ENCODE measurements at places on chromosomes 2 and 18. TPM values are rescaled to one million over a fixed set of nuclear protein-coding genes. Genes with fewer than 3 reads are reported as not detected.

- DNase-seq = no peak
Observed at GRCh38 chr2:12549641-12550040, 167.1 kb upstream of the TRIB2 start.

DNA sequence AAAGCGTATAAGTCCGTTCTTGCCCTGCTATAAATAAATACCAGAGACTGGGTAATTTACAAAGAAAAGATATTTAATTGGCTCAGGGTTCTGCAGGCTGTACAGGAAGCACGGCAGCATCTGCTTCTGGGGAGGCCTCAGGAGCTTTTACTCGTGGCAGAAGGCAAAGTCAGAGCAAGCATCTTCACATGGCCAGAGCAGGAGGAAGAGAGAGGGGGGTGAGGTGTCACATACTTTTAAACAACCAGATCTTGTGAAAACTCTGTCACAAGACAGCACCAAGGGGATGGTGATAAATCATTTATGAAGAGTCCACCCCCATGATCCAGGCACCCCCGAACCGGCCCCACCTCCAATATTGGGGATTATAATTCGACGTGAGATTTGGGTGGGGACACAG is 130.6 kb downstream of the LTBP1 start:
- no peak for DNase-seq

DNA sequence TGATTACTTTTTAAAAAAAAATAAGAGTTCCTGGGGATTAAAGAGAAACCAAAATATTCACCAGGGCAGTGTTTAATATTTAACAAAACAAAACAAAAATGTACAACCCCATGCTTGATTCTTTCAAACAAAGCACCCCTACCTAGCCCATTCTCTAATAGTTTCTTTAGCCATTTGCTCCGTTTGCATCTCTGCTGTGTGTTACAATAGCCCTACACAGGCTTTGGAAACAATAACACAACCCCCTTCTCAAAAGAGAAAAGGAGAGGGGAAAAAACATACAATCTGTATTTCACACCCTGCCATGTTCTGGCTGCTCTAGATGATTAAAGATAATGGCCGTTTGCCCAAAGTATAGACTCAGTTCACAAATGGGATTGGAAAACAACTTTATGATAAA is 302.9 kb downstream of the CPS1 start:
- DNase-seq = no peak

GRCh38 chr2:200784215-200784614 is 27.5 kb upstream of the BZW1 start:
- no peak for DNase-seq

DNA sequence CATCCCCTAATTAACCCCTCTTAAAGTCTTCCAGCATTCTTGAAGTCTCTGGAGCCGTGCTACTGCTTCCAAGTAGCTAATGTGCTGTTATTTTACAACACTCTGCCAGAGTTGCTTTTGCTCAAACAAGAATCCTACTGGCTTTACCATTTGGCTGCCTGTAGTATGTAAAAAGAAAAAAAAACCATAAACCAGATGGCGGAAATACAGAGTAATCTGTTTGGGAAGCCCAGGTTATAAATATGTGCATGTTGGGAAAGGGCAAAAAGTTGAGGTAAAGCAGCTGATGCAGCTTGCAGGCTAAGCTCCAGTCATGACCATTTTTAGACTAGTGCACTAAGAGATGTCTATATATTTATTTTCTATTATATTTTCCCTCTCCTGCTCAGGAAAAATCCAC is 313.2 kb upstream of the ETAA1 start:
- DNase-seq = no peak

DNA sequence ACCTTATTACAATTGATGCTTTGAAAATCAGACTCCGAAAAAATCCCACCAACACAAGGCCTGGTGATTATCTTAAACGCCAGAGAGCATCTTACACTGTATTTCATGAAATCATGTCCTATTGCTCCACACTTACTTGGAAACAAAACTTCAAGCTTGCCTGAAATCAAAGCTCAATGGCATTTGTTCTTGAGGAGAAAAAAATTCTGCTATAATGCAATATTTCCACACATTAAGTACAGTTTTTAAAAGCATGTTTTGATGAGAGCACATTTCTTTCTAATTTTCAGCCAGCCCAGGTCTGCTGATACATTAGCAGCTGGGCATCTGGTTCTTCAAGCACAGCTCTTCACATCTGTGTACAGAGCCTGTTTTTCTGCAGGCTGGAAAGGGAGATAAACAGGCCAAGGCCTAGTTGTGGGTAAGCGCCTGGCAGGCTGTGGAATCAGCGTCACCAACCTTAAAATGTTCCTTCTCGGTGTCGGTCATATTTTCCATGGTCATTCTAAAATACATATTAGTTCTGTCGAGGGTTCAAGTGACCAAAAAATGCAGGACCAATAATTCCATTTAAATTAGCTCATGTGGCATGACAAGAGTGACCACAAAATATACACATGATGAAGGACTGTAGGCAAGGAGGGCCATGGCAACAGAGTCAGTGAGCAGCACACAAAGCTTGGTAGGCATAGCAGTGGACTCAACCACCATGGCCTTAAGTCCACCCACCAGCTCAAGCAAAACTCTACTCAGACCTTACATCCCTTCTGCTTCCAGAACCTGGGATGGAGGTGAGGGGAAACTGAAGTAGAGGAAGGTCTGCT is 20.9 kb downstream of the SLC8A1 start:
- no peak for DNase-seq

DNA sequence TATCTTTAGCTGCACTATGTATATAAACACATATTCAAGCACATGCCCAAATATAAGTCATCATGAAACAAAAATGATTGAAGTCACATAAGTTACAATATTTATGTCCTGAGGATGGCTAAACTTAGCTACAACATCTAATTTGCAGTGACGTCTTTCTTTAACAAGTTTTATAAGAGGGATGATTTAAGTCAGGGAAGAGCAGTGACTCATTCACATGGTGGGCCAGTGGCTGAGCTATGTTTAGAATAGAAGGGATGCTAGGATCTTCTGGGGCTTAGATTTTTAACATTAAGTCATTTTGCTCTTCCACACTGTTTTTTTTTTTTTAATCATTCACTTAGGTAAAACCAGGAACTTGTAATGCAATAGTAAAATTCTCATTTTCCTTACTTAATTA is 22.3 kb downstream of the ADCYAP1 start:
- no peak for DNase-seq

GRCh38 chr2:30046979-30047378 is 99.8 kb upstream of the YPEL5 start:
- DNase-seq = no peak

- no peak for DNase-seq
Observed at GRCh38 chr2:225464346-225465025, 65.0 kb downstream of the NYAP2 start.

DNA sequence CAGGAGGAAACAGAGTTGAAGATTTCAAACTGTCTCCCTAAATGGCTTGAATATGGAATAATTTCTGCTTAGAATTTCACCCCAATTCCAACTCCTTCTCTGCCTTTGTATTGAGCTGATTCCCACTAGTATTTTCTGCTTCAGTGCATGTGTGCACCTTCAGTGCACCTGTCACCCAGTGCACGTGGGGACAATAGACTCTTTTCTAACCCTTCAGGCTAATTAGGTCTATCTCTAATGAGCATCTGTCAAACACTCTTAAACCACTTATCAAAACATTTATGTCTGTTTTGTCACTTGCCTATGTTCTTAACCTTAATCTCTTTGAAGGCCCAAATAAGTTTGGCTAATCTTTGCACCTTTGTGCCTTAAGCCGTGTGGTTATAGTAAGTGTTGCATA is 232.0 kb upstream of the NETO1 start:
- DNase-seq = no peak

DNA sequence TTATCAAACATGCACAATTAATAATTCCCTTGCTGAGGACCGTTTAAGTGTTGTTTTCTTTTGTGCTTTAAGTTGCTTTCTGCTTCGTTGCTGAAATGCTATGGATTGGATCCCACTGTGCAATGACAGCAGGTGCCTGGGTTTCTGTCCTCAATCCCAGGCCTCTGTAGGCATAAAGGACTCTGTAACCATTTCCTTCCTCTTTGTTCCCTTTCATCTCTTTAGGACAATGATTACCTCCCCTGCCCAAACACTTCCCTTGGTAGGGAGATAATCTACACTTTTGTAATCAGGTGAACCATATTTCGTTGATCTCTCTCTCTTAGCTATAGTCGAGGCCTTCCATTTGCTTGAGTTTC is 58.6 kb upstream of the LYPD6B start:
- DNase-seq = no peak

GRCh38 chr18:37012452-37012851 is 183.5 kb downstream of the KIAA1328 start:
- DNase-seq = no peak

GRCh38 chr18:44035554-44035953 is 645.1 kb upstream of the SETBP1 start:
- DNase-seq = no peak

GRCh38 chr2:102050854-102051391 is 59.2 kb downstream of the IL1R2 start:
- no peak for DNase-seq

DNA sequence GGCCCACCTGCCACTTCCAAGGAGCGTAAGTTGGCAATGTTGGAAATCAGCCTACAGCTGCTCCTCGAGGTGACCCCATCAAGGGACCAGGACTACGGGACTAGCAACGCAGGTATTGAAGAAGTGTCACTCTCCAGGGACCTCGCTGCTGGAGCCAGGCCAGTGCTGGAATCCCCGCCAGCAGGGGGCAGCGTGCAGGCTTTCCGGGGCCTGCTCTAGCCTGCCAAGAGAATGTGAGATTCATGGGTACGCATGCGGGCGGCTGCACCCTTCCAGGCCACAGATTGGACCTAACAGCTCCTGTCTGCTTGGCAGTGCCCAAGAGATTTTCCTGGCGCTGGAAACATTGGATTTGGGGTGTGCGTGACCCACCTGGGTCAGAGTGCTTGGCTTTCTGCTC is 182.8 kb upstream of the RAB12 start:
- no peak for DNase-seq

DNA sequence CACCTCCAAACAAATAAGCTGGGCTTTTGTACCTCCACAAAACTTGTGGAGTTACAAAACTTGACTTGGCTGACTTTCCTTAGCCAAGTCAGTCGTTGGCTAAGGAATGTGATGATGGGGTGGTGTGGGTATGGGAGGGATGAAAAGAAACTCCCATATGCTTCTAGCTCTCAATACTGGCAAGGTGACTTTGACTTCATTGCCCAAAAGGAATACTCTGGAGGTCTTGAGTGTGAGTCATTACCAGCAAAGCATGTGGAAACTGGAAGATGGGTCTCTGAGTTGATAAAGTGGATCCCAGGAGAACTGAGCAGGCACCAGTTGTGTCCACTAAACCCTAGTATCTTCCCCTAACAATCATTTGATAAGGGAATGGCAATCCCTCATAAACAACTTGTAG is 226.7 kb downstream of the GULP1 start:
- DNase-seq = no peak

DNA sequence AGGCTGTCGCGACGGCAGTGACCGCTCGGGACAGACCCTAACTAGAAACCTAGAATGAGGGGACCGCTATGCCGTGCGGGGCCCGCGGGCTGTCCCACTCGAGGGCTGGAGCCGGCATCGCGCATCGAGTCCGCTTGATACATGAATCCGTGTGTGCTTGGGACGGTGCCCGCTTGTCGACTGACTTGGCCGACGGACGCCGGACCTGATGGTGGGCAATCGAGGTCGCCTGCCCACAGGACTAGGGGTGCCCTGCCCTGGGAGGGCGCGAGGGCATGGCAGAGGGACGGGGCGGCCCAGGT is 749 bp upstream of the PTMA start:
- no peak for DNase-seq

GRCh38 chr2:1696472-1696871 is 47.8 kb downstream of the PXDN start:
- no peak for DNase-seq

DNA sequence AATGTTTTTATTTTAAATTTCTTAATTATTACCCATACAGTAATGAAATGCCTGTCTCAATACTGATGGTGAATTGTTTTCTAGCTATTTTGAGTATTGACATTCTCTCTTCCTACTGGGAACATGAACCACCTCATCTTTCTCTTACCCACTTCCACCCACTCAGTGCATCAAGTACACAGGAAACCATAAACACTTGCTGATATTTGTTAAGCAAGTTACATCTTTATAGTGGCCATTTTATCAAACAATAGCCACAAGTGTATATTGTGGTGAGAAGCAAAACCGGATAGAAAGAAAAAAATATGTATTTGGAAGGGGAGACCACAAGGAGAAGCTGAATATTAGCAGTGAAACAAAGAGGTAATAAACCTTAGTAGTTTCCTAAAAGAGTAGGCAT is 368.1 kb upstream of the HNRNPA3 start:
- DNase-seq = no peak

DNA sequence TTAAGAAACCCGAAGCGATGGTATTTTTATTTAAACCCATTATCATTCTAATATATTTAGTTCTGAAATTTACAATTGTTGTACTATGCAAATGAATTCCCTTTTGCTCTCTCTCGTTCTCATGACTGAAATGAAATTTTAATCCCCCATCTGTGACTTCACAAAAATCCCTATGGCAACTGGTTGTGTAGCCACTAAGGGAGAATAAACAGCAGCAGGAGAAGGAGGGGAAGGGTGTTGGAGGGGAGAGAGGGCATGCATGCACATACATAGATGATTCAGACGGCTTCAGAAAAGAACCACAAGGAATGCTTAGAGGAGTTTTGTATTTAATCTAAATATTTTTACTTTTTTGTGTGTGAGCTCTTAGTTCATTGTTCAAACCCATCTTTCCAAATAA is 36.8 kb downstream of the CPS1 start:
- no peak for DNase-seq

DNA sequence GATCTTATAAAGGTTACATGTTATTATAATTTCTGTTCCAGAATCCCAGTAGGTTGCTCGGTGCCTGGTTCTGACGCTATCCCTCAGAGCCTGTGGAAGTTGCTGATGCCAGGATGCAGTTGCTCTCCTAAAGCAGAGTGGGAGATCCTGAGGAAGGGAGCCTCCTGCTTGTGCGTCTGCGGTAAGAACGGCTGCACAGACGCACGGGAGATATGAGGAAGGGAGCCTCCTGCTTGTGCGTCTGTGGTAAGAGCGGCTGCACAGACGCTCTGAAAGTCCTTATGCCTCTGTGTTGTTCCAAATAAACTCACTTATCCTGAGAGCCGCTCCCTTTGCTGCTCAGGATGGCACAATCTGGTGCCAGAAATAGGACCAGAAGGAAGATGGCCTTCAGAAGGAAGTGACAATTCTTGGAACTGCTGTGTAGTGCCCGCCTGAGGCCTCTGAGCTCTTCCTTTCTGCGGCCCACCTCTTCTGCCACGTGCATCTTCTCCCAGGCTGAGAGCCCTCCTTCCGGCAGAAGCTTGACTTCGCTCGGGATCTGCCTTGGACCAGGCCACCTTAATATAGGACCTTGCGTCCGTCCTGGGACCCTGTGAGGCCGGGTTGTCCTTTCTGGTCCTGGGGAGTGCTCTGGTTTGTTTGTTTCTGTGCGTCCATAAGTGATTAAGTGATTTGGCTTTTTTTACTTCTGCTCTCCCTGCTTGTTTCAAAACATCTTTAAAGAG is 89.5 kb downstream of the RTP5 start:
- DNase-seq = no peak

ENOSF1 gene
- 50.6 TPM for total RNA-seq

SLC19A3 gene
- 20.5 TPM for total RNA-seq

RAB31 gene
- 4.3 TPM for total RNA-seq

ANKRD53 gene
- total RNA-seq = 0.93 TPM

G6PC2 gene
- not detected for total RNA-seq

LYG1 gene
- total RNA-seq = 0.25 TPM

SMAD7 gene
- total RNA-seq = 9.3 TPM

CCDC141 gene
- 0.98 TPM for total RNA-seq

RAB17 gene
- 62.3 TPM for total RNA-seq

All from right lobe of liver (tissue), 6 donors.